ENCODE measurements at places on chromosomes 16 and 17. TPM values are rescaled to one million over a fixed set of nuclear protein-coding genes. Genes with fewer than 3 reads are reported as not detected.

- H3K27me3 ChIP-seq, result no peaks in the 10 kb centered on the region
- H3K4me3 ChIP-seq, result no peak overlapping the region
- no peak overlapping the region for H3K27ac ChIP-seq
- peaks cover 4% of the 10 kb centered on the region for H3K4me1 ChIP-seq
- no peaks in the 10 kb centered on the region for H3K36me3 ChIP-seq
These were observed 233.9 kb downstream of the ZNF423 start for GRCh38 chr16:49622084-49622390.

DNA sequence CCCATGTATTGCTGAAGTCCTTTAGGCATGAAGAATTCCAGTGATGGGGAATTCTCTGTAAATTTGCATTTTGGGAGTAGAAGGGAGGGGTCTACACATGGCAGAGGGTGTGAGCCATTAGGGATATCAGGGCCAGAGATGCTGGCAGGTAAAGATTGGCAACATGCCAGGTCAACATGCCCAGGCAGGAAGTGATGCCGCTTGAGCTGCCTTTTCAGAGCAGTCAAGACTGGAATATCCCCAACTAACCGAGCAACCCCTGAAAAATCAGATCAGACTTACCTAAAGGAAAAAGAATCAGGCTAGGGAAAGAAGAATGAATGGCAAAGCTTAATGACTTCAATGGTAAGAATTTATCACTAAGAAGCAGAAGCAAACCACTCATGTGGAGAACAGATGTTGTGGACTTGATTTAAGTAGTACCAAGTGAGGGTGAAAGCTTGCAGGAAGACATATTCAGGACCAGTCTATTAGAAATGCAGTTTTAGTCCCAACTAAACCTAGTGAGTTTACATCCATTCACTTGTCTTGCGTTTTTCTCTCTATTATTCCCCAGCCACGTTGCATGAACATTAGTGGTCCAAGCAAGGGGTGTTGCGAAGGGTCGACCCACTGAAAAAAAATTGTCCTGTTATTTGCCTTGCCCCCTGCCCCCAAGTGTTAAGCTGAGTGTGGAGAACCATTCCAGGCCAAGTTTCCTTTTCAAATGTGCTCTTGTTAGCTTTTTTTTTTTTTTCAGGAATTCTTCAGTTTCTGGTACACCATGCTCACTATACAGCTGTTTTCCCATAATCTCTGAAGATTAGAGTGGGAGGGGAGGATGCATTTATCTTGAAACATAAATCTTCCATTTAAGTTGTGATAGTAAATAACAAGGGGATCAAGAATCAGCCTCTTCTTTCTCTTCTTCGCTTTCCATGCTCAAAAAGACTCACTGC, 105.2 kb downstream of the ABCA8 start:
- H3K27ac ChIP-seq, result no peak overlapping the region
- no peaks in the 10 kb centered on the region for H3K36me3 ChIP-seq
- H3K4me1 ChIP-seq, result no peaks in the 10 kb centered on the region
- no peak for DNase-seq
- no peaks in the 10 kb centered on the region for H3K27me3 ChIP-seq

- peaks cover 28% of the 10 kb centered on the region for H3K4me1 ChIP-seq
- peak overlapping the region; percentile 95 for H3K4me3 ChIP-seq
- no peaks in the 10 kb centered on the region for H3K27me3 ChIP-seq
- no peak for DNase-seq
These were observed 3.7 kb downstream of the HAPSTR1 start for GRCh38 chr16:9095171-9095570.

DNA sequence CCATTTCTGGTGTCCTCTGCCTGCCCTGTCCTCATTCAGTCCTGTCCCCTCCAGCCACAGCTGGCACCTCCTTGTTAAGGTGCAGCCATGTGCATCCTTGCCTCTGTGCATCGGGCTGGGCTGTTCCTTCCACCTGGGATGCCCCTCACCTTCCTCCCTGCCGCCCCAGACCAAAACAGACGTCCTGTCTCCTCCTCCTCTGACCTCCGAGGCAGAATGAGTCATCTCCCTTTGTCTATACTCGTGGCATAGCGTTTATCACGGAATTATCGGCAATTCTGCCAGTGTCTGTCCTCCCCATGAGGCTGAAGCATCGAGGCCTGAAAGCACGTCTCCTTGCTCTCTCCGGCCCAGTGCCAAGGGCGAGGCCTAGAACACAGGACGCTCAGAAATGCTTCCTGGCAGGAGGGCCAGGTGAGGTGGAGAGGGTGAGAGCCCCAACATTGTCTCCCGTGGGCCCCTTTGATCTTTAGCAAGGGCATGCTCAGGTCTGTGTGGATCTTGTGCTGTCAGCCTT, 4.6 kb downstream of the RAI1 start:
- H3K36me3 ChIP-seq, result no peaks in the 10 kb centered on the region
- no peak overlapping the region for H3K27ac ChIP-seq
- no peak overlapping the region for H3K4me3 ChIP-seq
- H3K27me3 ChIP-seq, result peaks cover 96% of the 10 kb centered on the region
- peak; percentile 47 for DNase-seq

GRCh38 chr17:41959336-41960095, 7.1 kb upstream of the CNP start:
- no peak overlapping the region for H3K4me3 ChIP-seq
- DNase-seq, result peak; percentile 86
- H3K36me3 ChIP-seq, result no peaks in the 10 kb centered on the region

DNA sequence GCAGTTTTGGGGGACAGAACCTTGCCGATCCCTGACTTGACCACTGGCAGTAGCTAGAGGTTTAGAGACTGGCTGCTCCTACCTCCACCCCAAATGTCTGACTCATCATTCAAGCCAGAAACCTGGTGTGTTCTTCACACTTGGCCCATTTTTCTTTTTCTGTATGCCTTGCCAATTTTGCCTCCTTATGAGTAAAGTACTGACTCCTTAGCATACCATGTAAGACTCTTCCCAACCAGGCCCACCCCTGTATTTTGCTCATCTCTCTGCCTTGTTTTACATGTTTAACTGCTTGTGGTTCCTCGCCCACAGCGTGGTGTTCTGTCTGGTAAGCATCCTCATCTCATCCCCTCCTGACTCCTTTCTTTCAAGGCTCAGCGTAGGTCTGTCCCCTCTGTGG, 37.9 kb downstream of the NUP88 start:
- no peak for DNase-seq
- H3K27ac ChIP-seq, result no peak overlapping the region
- no peak overlapping the region for H3K4me3 ChIP-seq
- H3K36me3 ChIP-seq, result peaks cover 61% of the 10 kb centered on the region

- peaks cover 7% of the 10 kb centered on the region for H3K4me1 ChIP-seq
- DNase-seq, result peak; percentile 78
- no peaks in the 10 kb centered on the region for H3K27me3 ChIP-seq
- no peak overlapping the region for H3K4me3 ChIP-seq
These were observed 294.1 kb downstream of the BCAS3 start for GRCh38 chr17:60971515-60972369.

- H3K4me1 ChIP-seq, result no peaks in the 10 kb centered on the region
- H3K27ac ChIP-seq, result no peak overlapping the region
- no peak overlapping the region for H3K4me3 ChIP-seq
These were observed 81.9 kb downstream of the AIPL1 start for GRCh38 chr17:6352801-6353560.

- no peaks in the 10 kb centered on the region for H3K27me3 ChIP-seq
- peaks cover 13% of the 10 kb centered on the region for H3K4me1 ChIP-seq
- no peak overlapping the region for H3K4me3 ChIP-seq
These were observed 9.4 kb downstream of the P2RX1 start for GRCh38 chr17:3906881-3907280.

GRCh38 chr17:57606111-57606875, 138.8 kb downstream of the CCDC182 start:
- no peak overlapping the region for H3K27ac ChIP-seq
- H3K36me3 ChIP-seq, result no peaks in the 10 kb centered on the region
- no peak overlapping the region for H3K4me3 ChIP-seq
- peaks cover 3% of the 10 kb centered on the region for H3K4me1 ChIP-seq
- H3K27me3 ChIP-seq, result no peaks in the 10 kb centered on the region
- no peak for DNase-seq

- no peaks in the 10 kb centered on the region for H3K4me1 ChIP-seq
- no peak overlapping the region for H3K4me3 ChIP-seq
- no peak overlapping the region for H3K27ac ChIP-seq
- DNase-seq, result no peak
- H3K36me3 ChIP-seq, result no peaks in the 10 kb centered on the region
- H3K27me3 ChIP-seq, result peaks cover 57% of the 10 kb centered on the region
These were observed 2.3 kb upstream of the SHISA6 start for GRCh38 chr17:11238705-11239104.

- no peak overlapping the region for H3K27ac ChIP-seq
- H3K4me1 ChIP-seq, result peaks cover 47% of the 10 kb centered on the region
- no peaks in the 10 kb centered on the region for H3K36me3 ChIP-seq
- peak; percentile 89 for DNase-seq
- no peaks in the 10 kb centered on the region for H3K27me3 ChIP-seq
These were observed 2.3 kb downstream of the DLG4 start for GRCh38 chr17:7217113-7217987.

GRCh38 chr17:72426321-72426720, 305.5 kb downstream of the SOX9 start:
- no peak overlapping the region for H3K27ac ChIP-seq
- H3K27me3 ChIP-seq, result no peaks in the 10 kb centered on the region
- no peak overlapping the region for H3K4me3 ChIP-seq
- no peak for DNase-seq
- H3K4me1 ChIP-seq, result no peaks in the 10 kb centered on the region

The NUPR1 gene
- total RNA-seq, result not detected

The RECQL5 gene
- 24.5 TPM for total RNA-seq

The MAP1LC3B gene
- total RNA-seq, result 35.9 TPM

The SLC35B1 gene
- 59.7 TPM for total RNA-seq

The AATF gene
- total RNA-seq, result 40.2 TPM

The G6PC1 gene
- total RNA-seq, result not detected

The FOXJ1 gene
- total RNA-seq, result 8.7 TPM

The TMEM256 gene
- total RNA-seq, result 138 TPM

The TMC7 gene
- 2.4 TPM for total RNA-seq

The TSNAXIP1 gene
- not detected for total RNA-seq

The TBC1D3K gene
- total RNA-seq, result not detected

The STUB1 gene
- 123 TPM for total RNA-seq

The JPH3 gene
- total RNA-seq, result 38.3 TPM

The MYH13 gene
- not detected for total RNA-seq

The IL17C gene
- 5.1 TPM for total RNA-seq

The WNT9B gene
- 0.62 TPM for total RNA-seq

The CCL3 gene
- total RNA-seq, result not detected
